ENCODE measurements at places on chromosomes 7 and 10.

GRCh38 chr7:94655126-94655847 is 646 bp downstream of the SGCE start:
- no peak for DNase-seq

GRCh38 chr7:121796936-121797656 is 75.9 kb upstream of the PTPRZ1 start:
- no peak for DNase-seq

- DNase-seq = no peak
Observed at GRCh38 chr7:26038201-26038990, 113.6 kb upstream of the NFE2L3 start.

DNA sequence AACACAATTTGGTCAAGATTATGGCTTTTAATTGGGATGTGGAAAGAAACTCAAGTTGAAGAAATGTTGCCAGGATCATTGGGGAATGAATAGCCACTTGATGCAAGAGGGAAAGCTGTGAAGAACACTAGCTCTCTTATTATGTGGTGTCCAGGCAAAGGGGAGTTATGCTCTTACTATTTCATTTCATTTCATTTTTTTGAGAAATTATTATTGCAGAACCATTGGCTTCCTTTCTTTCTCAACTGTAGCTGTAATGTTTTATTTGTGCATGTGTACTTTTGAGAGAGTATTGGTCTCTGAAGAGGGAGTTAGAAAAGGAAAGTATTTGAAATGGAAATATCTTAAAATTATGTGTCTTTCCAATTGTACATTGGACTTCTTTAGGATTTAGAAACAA is 312.6 kb upstream of the BMPER start:
- DNase-seq = no peak

GRCh38 chr10:106436123-106436715 is 728.3 kb downstream of the SORCS1 start:
- DNase-seq = no peak

DNA sequence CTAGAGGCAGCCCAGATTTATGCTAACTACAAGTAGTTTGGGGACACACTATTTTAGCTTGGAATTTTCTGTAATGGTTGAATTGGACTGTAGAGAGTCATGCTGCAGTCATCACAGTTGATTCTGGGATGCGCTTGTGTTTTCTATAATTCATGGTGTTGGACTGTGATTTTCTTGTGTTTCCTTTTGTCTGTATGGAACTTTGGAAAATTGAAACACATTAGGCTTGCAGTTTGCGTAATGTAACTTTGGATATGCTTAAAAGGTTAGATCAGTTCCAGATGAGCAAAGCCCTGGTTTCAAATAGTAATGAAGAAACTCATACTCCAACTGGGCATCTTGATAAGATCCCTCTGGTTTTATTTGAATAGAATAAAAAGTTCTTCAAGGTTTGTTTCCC is 502.2 kb downstream of the ARL4A start:
- DNase-seq = no peak
